ENCODE measurements at places on chromosomes 11 and 22. TPM values are rescaled to one million over a fixed set of nuclear protein-coding genes. Genes with fewer than 3 reads are reported as not detected.

SCN4B gene
- 0.95 TPM for total RNA-seq

C11orf86 gene
- not detected for total RNA-seq

DRG1 gene
- 31.2 TPM for total RNA-seq

DRD2 gene
- total RNA-seq, result not detected

JAML gene
- 0.42 TPM for total RNA-seq

SLCO2B1 gene
- total RNA-seq, result 32.8 TPM

EMID1 gene
- total RNA-seq, result 6.2 TPM

CD248 gene
- total RNA-seq, result 1.2 TPM

ART5 gene
- total RNA-seq, result not detected

FZD4 gene
- total RNA-seq, result 9.5 TPM

TRPC6 gene
- total RNA-seq, result 0.47 TPM

SLC22A9 gene
- 0.12 TPM for total RNA-seq

ZP1 gene
- not detected for total RNA-seq

LRRN4CL gene
- 0.69 TPM for total RNA-seq

FBLN1 gene
- 78.1 TPM for total RNA-seq

PICK1 gene
- total RNA-seq, result 25.8 TPM

PNPLA3 gene
- 0.16 TPM for total RNA-seq
